ENCODE measurements at places on chromosomes 12 and 14.

- DNase-seq, result no peak
Observed at GRCh38 chr12:79763766-79764452, 73.1 kb upstream of the PAWR start.

GRCh38 chr14:85061256-85061655 lies 468.7 kb upstream of the FLRT2 start:
- DNase-seq, result no peak

DNA sequence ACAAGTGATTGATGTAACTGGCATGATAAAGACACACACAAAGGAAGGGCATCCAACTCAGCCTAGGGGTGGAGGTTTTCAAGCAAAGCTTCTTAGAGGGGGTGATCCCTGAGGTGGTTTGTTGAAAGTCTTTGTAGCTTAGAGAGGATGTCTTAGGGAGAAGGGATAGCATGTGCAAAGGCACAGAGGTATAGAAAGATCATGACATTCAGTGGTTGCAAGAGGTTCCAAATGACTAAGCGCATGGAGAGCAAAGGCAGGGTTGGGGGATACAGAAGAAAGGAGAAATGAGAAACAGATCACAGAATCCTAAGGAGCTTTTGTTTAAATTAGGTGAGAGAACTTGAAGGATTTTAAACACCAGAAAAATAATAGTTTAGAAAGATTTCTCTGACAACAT lies 5.2 kb upstream of the CCT2 start:
- no peak for DNase-seq

DNA sequence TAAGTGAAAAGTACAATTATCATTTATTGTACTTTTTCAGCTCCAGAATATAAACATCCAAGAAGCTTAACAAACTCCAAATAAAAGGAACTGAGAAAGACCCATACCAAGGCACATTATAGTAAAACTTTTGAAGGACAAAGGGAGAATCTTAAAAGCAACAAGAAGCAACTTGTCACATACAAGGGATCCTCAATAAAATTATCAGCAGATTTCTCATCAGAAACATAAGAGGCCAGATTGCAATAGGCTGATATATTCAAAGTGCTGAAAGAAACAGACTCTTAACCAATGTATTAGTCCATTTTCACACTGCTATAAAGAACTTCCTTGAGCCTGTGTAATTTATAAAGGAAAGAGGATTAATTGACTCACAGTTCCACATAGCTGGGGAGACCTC lies 48.3 kb downstream of the TTC7B start:
- no peak for DNase-seq

DNA sequence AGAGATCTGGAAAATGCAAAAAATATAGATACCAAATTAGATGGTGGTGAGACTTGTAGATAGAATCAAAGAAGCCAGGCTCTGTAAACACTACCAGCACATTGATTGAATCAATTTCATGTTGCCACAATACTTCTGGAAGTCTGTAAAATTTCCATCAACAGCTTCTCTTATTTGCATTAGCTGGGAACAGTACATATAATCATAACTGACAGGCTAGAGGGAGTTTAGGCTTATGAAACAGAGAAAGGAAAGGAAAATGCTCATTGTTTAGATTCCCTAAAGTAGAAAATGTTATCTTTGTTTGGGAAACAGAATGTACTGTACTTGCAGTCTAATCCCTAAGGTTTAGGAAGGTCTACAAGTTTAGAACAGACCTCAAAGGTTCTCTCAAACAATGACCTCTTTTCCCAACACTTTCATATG lies 335.2 kb downstream of the CEP128 start:
- no peak for DNase-seq

DNA sequence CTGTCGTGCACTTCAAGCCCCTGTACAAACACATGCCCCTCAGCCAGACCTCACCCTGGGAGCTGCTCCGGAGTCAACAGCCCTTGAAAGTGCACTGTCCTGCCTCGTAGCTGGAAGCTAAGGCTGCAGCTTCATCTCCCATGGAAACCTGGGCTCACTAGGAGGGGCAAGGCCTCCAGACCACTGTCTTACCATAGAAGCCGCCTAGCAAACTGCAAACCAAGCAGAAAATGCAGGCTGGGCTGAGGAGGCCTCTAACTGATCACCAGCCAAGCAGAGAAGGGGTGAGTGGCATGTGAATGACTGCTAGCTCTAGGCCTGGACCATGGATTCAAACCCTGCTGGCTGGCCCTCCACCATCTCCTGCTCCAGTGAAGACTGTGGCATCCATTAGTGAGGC lies 340.2 kb downstream of the CACNA1C start:
- no peak for DNase-seq

DNA sequence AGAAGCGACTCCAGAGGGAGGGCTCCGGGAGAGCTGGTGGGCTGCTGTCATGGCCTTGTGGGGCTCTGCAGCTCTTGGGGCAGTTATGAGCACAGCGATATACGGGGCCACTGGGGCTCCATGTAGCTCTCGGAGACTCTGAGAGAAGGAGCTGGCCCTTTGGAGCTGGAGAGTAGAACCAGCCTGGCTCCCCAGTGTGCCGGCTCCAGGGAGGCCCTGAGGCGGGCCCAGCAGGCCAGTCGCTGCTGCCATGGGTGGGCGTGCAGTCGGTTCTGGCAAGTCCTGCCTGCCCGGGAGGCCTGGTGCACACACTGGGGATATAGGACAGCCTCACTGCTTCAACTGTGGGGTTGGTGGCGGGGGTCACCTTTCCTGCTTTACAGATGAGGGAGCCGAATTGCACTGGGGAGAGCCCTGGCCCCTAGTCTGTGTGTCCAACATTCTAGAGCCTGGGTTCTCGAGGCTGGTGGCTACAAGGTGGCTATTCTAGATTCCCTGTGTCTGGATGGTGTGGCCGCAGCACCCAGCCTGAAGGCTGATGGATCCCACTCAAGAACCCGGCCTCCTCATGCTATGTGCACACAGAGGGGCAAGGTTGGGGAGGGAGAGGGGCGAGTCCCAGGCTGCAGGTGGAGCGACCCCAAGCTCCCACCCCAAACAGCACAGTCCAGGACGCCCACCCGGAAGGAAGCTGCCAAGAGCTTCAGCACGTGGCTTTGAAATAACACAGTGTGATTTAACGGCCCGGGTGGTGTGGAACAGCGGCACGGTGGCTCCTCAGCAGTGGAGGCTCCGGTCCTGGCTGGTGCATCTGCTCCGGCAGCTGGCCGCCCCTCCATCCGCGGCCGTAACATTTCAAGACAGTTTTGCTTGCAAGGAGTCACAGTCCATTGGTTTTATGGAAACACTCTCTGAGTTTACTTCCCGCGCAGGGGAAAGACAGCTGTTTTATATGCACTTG lies 188.3 kb upstream of the C14orf180 start:
- no peak for DNase-seq

DNA sequence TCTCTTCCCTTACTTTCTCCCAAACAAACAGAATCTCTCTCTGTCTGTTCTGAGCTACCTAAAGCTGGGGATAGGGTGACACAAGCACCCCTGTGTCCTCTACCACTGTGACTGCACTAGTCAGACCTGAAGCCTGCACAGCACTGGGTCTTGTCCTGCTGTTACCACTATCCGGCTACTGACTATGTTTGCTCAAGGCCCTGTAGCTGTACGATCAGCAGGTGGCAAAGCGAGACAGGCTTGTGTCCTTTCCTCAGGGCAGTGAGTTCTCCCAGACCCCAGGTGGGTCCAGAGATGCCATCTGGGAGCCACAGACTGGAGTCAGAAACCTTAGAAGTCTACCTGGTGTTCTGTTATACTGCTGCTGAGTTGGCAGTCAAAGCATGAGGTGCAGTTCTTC lies 116.4 kb downstream of the NUBPL start:
- DNase-seq, result no peak

DNA sequence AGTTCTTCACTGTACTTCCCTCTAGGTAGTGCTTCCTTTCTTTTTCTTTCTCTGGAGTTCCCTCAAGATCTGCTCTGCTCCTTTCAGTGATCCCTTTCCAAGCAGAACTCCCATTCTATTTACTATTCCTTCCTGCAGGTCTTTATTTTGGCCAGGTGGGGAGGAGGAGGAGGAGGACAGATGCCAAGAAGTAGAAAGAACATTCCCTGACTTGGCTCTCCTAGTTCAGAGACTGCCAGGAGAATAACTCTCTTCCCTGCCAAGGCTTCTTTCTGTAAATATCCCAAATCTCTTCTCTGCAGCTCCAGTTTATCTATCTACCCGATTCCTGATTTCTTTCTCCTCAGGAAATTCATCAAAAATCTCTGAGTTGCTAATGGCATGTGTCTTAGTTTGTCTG lies 229.6 kb upstream of the TMEM260 start:
- no peak for DNase-seq

DNA sequence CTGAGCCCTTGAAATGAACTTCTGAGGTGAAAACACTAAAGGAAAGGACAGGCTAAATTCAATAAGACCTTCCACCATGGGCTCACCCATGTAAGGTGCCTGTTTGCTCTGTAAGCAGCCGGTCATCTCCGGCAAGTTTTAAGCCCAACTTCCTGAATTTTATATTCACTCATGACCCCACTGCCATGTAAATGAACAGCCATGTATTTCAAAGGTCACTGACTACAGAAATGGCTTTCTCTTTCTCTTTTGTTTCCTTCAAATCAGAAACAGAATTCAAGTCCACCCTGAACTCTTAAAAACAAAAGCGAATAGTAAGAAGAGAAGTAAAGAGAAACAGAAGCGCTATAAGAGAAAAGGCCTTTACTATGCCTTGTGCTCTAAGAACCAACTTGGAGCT lies 61.7 kb upstream of the OVCH1 start:
- DNase-seq, result no peak

- no peak for DNase-seq
Observed at GRCh38 chr14:74476607-74477006, 16.5 kb downstream of the NPC2 start.

DNA sequence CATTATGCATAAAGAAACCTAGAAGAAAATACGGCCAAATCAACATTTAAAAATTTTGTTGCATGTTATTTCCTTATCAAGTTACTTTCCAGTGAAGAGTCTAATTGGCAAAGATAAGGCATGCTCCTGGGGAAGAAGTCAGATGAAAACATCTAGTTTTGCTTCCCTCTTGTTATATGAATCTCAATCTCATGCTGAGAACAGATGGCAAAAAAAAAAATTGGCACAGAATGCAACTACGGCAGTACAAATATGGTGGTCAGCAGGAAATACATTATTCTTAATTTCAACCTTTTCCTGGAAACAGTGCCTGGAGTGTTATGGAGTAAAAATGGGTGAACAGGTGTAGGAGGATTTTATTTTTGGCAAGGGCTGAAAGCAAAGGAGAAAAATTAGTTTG lies 32.8 kb downstream of the HECTD4 start:
- DNase-seq, result no peak

GRCh38 chr14:104096751-104097700 lies 11.5 kb downstream of the ASPG start:
- DNase-seq, result no peak
